Activated CD8-positive, alpha-beta memory T cell treated with anti-CD3 and anti-CD28 coated beads, Interleukin-2, amount 50 U/mL, for 48 hours (primary cell): ENCODE measurements at places on chromosomes 4 and X.

DNA sequence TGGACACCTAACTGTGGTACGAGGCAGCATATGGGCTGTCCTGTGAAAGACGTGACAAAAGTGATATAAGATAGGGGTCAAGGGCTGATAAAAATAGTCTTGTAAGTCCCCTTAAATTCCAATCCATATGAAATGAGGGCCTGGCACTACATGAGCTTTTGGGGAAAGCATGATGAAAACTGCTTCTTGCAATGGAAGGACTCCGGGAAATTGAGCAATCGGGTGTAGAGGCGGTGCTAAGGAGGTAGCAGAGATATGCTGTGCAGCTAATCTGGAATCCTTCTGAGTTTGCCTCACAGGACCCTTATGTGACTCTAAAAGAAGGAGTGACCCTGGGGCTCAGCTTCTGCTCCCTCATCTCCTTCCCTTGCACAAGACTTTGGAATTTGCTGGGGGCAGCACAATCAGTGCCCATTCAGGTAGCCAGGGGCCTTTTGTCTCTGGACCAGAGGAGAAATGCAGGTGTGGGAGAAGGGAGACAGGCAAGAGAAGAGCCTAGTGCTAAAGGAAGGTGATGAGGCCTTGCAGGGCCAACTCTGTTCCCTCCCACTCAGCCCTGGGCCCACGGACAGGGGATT is 12.8 kb downstream of the CLDN2 start:
- DNase-seq = no peak

GRCh38 chrX:13298836-13299235 is 21.0 kb downstream of the ATXN3L start:
- DNase-seq = no peak

GRCh38 chr4:105350859-105351490 is 122.9 kb downstream of the PPA2 start:
- DNase-seq = no peak

DNA sequence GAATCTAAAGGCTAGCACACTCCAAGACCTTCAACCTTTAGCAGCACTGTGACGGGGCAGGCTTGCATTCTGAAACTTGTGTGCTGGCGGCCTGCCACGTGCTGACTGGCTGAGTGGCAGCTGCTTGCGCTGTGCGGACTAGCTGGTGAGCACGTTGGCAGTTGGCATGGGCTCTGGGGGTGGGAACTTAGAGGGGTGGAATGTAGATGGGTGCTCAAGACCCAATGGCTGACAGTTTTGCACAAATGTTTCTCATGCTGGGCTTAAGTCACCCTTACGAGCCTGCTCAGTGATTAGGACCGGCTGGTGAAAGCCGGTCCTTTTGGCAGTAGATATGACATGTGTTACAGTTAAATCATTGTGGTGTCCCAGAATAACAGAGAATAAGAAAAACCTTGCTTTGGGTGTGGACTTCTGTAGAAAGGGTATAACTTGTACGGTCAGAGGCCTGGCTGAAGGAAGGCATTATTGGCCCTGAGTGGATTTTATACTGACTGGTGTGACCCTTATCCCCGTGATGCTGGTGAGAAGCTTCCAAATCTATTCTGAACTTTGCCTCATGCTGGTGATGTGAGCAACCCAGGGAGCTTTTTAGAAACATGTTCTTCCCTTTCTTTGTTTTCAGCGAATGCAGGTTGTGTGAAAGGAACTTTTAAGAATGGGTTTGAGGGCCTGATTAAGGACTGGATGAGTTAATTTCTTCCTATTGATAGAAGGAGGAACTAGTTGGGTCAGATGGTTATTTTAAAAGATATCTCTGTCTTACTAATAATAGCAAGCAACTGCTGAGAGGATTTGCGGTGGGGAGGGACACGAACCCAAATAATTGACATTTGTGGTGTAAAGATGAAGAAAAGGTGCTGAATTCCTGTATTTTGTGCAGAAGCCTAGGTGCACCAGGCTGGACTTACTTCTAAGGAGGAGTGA is 107.4 kb upstream of the SLC4A4 start:
- no peak for DNase-seq

DNA sequence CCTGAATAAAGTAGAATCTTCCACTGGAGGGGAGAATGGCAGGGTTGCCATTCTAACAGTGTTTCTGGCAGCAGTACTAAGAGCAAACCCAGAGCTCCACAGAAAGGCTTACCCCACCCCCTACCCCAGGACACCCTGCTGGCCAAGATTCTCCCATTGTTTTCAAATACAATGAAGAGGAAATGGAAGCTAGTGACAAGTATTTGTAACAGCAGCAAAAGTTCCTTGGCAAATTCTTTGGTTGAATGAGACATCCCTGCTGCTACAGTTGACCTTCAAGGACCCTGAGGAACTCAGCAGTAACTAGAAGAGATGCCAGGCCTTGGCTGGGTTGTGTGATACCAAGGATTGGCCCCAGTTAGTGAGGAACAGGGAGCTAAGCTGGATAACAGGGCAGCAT is 124.2 kb upstream of the DGKK start:
- DNase-seq = no peak

DNA sequence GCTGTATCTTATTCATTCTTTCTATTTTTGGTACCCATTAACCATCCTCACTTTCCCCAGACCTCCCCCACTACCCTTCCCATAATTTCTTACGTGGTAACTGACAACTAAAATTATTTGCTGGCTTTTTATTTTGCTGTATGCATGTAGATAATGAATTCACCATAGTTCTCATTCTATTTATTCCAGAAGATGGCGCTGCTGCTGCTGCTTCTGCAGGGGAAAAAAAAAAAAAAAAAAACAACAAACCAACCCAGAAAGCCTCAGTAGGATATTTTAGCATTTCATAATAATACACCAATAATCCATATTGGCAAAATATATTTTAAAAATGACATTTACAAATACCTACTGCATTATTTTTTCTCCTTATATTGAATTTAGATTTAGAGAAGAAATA is 416.6 kb upstream of the MAGEB18 start:
- DNase-seq = no peak

DNA sequence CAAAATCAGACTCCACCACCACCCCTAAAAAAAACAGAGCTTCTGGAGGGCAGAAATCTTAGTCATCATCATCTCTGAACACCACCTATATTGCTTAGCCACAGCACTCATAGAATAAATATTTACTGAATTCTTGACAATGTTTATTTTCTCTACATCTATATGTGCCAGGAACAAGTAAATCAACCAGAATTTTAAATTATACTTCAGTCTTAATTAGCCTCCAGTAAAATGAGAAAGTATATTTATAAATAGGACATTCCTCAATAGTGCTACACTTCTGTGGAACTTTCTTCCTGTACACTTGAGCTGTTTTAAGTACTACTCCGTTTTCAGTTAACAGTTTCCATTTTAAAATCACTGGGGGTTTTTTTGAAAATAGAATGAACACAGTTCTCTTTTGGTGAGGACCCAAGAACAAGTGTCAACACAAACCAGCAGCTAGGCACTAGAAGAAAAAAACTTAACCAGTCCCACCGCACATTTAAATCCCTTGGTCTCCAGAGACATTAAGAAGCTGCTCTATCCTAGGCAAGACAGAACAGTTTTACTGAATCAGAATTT is 25.5 kb downstream of the SMIM14 start:
- no peak for DNase-seq

DNA sequence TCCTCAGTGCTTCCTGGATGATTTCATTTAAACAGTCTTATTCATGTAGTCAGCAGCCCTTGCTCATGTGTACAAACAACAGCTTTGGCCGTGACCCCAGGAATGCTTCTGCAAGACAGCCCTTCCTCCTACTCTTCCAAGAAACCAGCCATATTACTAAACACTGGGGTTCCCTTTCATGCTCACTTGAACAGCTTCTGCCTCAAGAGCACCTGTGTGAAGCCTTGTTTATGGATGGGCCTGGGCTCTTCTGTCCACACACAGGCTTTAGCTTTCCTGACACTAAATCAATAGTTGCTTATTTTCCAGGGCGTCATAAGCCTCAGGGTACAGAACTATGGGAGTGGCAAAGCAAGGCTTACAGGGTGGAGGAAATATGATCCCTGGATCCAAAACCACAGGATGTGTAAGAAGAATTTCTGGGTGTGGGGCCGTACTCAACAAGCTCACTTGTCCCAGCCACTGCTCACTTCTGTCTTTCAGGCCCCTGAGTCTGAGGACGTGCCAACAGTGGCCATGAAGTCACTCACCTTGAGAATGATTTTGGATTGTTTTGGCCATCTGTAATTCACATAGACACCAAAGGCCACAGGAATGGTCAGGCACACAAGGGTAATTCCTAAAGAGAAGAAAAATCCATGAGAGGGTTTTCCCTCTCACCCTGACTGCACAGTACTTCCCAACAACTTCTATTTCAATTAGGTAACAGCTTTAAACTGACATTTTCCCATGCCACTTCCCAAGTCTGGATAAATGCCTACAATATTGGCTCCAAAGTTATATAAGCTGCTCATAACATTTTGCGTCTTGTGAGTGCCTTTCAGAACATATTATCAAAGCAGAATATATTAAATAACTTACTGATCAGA is 17.7 kb downstream of the SLC10A6 start:
- DNase-seq = no peak

- DNase-seq = no peak
Observed at GRCh38 chrX:46268412-46268811, 276.8 kb downstream of the ZNF674 start.

DNA sequence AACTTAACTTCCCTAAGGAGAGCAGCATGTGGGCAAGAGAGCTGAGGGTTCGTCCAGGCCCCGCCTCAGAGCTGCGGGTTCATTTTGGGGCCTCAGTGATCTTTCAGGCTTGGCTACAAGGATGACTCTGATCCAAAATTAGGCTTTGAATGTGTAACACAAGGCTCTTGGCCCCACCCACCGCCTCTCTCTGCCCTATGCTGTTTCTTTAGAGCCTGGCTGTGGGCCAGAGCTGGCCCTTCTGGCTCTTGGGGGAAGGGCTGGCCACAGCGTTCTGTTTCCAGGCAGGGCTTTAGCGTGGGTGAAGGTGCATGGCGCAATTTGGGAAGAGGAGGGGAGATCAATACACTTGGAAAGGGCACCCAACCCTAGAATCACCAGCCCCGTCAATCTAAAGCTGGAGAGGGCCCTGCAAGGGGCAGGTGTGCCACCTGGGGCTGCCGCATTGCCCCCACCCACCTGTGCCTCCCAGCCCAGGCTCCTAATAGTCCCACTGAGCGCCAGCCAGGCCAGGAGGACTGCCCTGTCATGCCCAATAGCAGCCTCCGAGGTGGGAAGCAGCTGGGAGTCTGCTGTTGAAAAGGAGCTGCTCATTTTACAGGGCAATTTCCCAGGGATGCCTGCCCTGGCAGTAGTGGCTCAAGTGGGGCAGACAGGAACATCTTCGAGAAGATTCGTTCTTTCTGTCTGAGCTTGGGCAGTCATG is 84.5 kb upstream of the MAML3 start:
- no peak for DNase-seq

DNA sequence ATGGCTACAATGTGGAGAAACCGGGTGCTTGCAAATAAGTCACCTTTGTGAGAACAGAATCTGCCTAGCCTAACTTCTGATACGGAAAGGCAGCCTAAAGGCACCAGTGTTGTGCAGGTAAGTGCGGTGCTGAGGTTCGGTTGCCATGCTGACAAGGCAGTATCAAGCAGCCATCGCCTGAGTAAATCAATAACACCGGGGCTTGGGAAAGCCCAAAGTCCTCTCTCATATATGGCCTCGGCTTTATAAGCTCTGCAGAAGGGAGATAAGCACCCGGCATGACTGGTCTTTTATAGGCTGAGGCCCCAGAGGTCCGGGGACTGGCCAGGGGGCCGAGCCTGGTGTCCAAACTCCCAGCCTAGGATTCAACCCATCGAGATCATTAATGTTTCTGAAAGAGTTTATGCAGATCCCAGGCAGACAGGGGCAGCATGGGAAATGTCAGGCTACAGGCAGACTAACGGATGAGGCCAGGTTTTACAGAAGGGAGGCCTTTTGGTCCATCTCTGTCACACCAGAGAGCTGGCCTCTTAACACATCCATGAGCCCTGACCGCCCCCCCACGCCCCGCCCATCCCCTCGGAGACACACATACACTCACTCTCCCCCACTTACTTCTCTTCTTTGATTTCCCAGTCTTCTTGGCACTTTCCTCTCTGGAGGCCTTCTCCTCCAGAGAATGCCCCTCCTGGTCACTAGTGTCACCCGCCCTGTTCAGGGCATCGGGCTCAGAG is 38.5 kb downstream of the ELF4 start:
- DNase-seq = no peak

GRCh38 chr4:151029537-151029936 is 14.5 kb upstream of the LRBA start:
- peak; percentile 62 for DNase-seq

DNA sequence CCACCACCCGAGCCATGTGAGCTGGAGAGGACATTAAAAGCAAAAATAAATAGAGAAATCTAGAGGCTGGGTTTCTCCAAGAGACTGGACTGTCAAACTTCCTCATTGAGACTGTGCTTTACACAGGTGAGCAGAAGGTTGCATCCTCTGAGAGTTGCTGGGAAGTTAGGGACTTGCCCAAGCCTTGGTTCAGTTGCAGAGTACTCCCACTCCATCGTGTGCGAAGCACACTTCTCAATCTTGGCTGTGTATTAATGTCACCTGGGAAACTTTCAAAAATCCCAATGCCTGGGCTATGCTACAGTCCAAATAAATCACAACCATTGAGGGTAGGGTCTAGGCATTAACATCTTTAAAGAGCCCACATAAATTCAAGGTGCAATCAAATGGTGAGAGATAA is 89.2 kb downstream of the ZNF330 start:
- DNase-seq = no peak

GRCh38 chrX:64206556-64207162 is 1.2 kb upstream of the AMER1 start:
- no peak for DNase-seq

DNA sequence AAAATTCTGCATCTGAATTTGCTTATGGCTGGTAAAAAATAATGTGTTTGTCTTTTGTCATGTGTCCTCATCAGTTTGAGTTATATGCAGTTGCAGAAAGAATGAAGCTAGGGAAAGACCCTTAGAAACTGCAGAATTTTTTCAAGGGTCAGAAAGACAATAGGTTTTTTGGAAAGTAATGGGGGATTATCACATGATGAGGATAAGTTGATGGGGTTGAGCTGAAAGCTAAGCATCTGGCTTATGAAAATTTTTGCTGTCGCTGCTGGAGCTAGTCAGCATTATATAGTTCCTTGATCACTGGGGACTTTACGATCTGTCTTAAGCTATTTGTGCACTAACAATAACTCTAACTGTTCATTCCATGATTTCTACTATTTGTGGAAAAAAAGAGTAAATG is 331.7 kb downstream of the PPARGC1A start:
- DNase-seq = no peak

GRCh38 chr4:95017305-95018064 is 259.7 kb downstream of the BMPR1B start:
- no peak for DNase-seq

DNA sequence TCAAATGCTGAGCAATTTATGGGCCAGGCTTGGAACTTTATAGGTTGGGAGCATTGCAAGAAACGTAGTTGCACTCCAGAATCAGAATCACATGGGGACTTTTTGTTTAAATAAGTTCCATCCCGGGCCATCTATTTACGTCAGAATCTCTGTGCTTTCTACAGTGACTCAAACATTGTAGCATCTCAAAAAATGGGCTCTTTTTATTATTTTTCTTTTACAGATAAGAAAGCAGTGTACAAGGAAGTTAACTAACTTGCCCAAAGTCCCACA is 10.2 kb downstream of the CC2D2A start:
- DNase-seq = no peak

GRCh38 chr4:147933316-147933715 is 201.4 kb downstream of the ARHGAP10 start:
- DNase-seq = no peak
